ENCODE measurements at places on chromosomes 7 and 10.
A peak's percentile ranks its signal among the peaks of the same experiment; 100 is the strongest.

DNA sequence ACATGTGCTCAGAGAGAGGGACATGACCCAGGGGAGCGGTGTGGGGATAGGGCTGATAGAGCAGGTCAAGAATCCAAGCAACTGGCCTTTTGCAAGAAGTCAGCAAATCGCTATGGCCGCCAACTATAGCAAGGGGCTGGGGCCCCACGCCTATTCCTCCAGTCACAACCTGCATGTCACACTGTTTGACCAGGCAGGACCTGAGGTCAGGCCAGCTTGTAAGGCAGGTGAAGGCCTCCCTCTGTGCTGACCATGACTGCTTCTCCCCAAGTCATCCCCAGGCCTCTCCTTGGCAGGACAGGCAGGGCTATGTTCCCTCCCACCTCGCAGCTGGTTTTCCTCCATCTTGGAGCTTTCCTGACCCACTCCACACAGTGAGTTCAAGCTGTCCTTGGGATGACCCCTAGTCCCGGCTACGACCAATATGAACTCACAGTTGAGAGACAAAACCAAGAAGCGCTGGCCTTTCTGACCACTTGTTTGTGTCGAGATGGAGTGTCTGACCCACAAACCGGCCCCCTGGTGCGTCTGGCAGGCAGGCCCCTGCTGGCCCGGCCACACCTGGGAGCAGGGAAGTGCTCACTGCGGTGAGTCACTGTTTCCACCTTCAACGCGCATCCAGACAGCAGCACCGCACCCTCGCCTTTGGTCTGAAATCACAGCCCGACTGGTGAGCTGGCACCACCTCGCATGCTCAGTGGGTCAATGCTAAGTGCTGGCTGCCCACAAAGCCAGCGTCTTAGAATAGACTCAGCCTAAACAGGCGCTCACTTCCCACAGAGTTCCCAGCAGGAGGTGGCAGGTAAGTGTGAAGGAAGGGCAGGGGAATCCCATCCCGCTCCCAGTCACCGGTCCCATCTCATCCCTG lies 81.4 kb downstream of the VWA2 start:
- DNase-seq, result peak; percentile 67

GRCh38 chr7:101911800-101912715 lies 94.6 kb downstream of the CUX1 start:
- no peak for DNase-seq

- no peak for DNase-seq
Observed at GRCh38 chr7:4606797-4607196, 75.3 kb upstream of the FOXK1 start.

DNA sequence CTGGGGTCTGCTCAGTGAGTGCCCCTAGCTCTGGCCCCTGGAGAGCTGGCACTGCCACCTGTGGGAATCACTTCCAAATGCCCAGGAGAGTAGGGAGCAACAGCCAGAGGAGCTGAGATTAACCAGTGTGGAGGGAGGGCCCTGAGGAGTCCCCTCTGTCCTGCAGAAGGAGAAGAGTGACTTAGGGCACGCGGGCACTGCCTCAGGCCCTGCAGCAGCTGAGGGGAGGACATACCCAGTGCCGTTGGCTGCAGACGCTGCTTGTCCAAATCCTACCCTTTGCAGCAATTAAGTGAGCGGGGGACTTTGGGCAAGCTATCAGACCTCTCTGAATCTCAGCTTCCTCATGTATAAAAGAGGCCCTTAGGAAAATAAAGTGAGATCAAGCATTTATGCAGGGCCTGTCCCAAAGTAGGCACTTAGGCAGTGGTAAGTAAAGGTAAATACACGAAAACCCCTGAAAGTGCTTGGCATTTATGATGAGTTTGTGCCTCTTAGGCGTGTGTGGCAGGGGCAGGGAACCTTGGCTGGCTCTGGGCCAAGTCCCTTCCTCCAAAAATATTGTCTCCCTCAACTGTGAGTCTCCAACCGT lies 16.9 kb downstream of the PRF1 start:
- DNase-seq, result no peak

DNA sequence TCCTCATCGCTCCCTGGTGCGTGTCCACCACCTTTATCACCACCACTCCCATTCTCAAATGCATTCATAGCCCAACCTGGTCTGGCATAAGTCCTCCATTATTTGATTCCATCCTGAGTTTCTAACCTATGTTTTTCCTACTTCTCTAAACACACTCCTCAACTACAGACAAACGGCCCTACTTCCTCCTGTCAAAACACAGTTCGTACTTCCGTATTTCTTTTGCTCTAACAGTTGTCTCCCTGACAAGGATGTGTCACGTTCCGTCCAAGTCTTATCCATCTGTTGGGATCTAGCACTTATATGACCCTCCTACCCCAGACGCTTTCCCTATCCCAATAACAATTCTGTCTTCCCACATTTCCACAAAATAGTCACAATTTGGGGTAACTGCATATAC lies 46.8 kb downstream of the DOCK4 start:
- no peak for DNase-seq

- DNase-seq, result no peak
Observed at GRCh38 chr10:59960751-59961150, 54.4 kb upstream of the CCDC6 start.

DNA sequence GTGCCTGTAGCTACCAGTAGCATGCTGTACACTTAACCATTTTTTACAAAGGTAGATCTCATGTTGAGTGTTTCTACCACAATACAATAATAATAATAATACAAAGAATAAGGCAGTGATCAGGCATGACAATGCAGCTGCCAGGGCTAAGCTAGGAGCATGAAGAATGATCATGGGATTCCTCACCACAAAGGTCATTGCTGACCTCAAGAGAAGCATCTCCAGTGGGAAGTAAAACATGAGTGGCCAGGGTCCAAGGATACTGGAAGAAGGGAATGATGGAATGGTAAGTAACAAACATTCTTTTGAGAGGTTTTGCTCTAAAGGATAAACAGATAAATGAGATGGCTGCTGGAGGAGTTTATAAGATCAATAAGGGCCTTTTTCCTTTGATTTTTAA lies 591.1 kb downstream of the TNS3 start:
- DNase-seq, result no peak

DNA sequence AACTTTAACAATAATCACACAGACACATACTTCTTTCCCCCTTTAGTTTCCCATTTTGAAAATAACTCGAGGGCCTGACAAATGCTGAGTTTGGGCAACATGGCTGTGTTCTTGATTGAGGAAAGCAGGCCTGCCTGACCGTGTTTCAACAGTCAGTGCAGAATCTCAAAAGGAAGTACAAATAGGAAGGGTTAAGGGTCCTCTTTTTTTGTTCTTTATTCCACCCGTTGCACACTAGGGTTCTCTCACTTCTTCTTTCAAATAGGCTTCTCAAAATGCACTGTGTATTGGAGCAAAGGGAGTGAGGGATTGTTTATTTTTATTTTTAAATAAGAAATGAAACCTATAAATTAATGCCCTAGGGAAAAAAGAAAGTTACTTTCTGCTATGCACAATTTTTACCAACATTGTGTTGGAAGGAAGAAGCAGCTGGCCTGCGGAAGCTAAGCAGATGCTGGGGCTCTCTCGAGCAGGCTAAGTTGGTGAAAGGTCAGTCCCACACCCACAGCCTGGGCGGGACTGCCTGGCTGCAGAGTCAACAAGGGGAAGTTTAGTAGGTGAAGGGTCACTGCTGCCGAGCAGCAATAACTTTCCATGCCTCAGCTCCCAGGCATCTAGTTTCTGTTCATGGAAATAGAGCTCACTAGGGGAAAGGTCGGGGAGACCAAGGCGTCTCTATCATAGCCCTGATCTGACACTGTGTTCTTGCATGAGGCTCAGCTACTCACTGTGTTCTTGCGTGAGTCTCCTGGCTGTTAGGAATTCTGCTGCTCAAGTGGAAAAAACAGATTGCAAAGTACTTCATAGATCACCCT lies 12.2 kb upstream of the PDK4 start:
- DNase-seq, result peak; percentile 95

DNA sequence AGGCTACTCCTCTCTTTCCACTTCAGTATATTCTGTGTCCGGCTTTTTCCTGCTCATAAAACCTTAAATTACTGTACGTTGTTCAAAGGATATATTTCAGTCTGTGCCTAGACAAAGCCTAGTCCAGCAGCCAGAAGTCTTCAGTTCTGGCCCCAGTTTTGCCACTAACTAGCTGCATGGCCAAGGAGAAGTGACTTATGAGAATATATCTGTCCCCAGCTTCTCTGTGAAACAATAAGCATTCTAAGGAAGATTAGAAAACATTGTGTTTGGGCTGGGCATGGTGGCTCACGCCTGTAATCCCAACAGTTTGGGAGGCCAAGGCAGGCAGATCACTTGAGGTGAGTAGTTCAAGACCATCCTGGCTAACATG lies 105.0 kb upstream of the HDAC9 start:
- no peak for DNase-seq

- peak; percentile 79 for DNase-seq
Observed at GRCh38 chr7:2477447-2478398, 1.5 kb upstream of the GRIFIN start.

- DNase-seq, result no peak
Observed at GRCh38 chr10:9038146-9038714, 983.7 kb downstream of the GATA3 start.

GRCh38 chr10:121085367-121085766 lies 234.2 kb downstream of the WDR11 start:
- no peak for DNase-seq

GRCh38 chr7:117114272-117114671 lies 161.0 kb downstream of the ST7 start:
- DNase-seq, result no peak

GRCh38 chr10:132506711-132507408 lies 30.7 kb upstream of the INPP5A start:
- DNase-seq, result peak; percentile 79

- DNase-seq, result no peak
Observed at GRCh38 chr10:4270116-4270515, 485.1 kb upstream of the KLF6 start.

DNA sequence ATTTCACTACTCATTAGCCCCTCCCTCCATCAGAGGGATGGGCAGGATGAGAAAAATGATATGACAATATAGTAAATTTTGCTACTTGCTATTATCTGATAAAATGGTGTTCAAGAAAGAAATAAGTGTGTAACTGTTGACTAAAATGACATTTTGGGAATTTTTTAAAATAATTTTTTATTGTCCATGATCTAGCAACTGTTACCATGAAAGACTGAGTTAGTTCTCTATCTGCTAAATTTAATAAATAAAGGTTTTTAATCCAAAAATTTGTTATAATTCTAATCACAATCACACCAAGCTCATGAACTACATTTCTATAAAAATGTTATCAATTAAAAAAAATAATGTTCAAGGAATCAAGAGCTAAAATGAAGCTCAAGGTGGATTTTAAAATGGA lies 28.7 kb upstream of the EPC1 start:
- DNase-seq, result no peak

DNA sequence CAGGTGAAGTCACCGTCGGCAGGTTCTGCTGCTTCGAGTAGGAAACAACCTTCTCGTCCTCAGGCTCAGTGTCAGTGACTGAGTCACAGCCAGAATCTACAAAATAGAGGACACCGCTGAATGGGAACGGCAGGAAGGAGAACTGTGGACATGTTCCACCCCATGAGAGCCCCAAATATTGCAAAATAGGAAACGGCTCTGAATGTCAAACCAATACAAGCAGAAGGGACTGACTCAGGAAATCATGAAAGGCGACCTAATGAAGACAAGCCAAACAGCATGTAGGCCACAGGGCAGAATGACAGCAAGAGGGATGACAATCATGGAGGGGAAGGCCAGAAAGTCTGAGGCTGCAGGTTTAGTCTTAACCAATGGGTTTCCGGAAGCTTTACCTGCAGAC lies 63.5 kb downstream of the PIK3AP1 start:
- DNase-seq, result no peak

- no peak for DNase-seq
Observed at GRCh38 chr7:148204639-148205304, 385.8 kb upstream of the C7orf33 start.

GRCh38 chr10:72056113-72056512 lies 32.2 kb downstream of the SPOCK2 start:
- no peak for DNase-seq

- no peak for DNase-seq
Observed at GRCh38 chr10:116993610-116994009, 11.4 kb downstream of the SHTN1 start.

- DNase-seq, result no peak
Observed at GRCh38 chr10:93697207-93697606, 5.2 kb downstream of the FRA10AC1 start.

DNA sequence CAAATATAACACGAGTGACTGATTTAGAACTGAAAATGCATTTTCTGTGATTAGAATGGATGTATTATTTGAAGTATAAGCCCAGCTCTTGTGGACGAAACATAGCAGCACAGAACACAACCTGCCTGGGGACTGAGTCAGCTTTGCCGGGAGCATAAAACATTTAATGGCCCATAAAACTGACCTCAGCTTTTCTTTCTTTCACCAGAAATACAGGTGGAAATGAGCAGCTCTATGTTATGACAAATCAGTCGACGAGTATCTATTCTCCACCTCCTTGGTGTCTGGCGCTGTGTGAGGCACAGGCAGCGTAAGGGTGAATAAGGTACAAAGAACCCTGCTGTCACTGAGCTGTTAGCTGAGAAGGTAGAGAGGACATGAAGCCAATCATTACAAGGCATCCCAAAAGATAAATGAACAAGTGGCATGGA lies 471.6 kb upstream of the AKR1E2 start:
- no peak for DNase-seq

- DNase-seq, result peak; percentile 43
Observed at GRCh38 chr10:95478935-95479334, 82.2 kb downstream of the SORBS1 start.

DNA sequence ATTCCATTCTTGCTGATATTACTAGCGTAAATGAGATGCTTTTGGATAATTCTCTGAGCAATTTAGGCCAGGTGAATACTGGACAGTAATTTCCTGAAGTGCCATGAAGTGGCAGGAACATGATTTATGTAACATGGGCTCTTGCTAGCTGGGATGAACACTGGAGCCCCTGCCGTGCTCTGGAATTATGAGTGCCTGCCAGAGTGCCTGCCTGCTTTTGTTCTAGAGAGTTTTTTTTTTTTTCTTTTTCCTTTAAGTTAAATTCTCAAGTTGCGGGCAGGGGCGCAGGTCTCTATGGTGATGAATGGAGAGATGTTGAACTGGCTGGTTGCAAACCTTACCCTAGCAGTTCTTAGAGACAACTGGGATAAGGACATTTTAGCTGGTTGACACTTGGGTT lies 165.9 kb downstream of the AUTS2 start:
- no peak for DNase-seq

DNA sequence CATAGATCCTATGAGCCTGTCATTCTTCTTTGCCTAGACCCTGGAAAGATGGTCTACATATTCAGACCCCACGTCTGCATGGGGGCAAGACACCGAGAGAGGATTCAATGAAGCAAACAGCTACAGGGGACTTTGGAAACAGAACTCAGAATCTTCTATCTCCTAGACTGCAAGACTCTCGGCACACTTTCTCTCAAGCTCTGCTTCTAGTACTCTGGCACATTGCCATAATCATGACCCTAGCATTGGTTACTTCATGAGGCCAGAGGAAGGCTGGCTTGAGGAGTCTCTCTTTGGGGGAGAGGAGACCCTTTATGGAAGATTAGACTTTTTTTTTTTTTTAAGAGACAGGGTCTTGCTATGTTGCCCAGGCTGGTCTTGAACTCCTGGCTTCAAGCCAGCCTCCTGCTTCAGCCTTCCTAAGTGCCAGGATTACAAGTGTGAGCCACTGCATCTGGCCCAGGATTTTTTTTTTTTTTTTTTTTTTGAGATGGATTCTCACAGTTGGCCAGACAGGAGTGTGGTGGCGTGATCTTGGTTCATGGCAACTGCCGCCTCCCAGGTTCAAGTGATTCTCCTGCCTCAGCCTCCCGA lies 20.7 kb downstream of the CCDC3 start:
- no peak for DNase-seq

All from femur (tissue), 1 donor.